Activated T-helper 1 cell treated with anti-CD3 and anti-CD28 coated beads, Interleukin-2, amount 50 U/mL, for 16 hours (primary cell): ENCODE measurements at places on chromosomes 4 and X.

GRCh38 chr4:136495076-136495475, 1037.2 kb downstream of the PCDH18 start:
- no peak for DNase-seq

DNA sequence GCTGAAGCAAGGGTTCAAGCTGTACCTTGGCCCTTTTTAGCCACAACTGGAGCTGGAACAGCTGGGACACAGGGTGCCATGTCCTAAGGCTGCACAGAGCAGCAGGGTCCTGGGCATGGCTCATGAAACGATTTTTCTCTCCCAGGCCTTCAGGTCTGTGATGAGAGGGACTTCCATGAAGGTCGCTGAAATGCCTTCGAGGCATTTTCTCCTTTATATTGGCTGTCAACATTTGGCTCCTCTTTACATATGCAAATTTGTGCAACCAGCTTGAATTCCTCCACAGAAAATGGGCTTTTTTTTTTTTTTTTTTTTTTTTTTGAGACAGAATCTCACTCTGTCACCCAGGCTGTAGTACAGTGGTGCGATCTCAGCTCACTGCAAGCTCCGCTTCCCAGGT, 430.8 kb downstream of the PCDH11X start:
- DNase-seq = no peak

- DNase-seq = no peak
Observed at GRCh38 chr4:149264093-149264733, 551.4 kb downstream of the IQCM start.

- no peak for DNase-seq
Observed at GRCh38 chr4:6896035-6896434, 13.6 kb upstream of the TBC1D14 start.

- no peak for DNase-seq
Observed at GRCh38 chr4:65651031-65651430, 19.3 kb downstream of the EPHA5 start.

DNA sequence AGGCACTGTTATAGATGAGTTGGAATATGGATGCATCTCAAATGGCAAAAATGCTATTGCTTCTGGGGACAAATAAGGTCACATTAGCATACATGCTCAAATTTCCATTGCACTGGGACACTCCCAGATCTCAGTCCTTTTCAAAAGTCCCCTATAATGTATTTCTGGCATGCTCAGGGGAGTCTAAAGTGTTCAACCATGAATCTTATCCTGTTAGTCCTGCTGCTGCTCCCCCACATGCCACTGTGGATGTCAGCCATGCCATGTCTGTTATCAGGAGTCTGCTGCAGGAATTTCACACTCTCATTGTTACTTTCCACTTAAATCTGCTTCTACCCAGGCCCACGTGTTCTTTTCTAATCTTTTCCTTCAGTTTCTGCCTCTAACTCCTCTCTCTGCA, 1000.6 kb downstream of the CCSER1 start:
- no peak for DNase-seq

- peak; percentile 46 for DNase-seq
Observed at GRCh38 chrX:78517124-78517523, 142.0 kb downstream of the RTL3 start.

GRCh38 chr4:24511371-24512063, 72.8 kb downstream of the DHX15 start:
- no peak for DNase-seq

GRCh38 chr4:77905651-77906263, 43.1 kb downstream of the MRPL1 start:
- DNase-seq = no peak

GRCh38 chrX:102654696-102655095, 3.4 kb downstream of the GPRASP1 start:
- DNase-seq = no peak

DNA sequence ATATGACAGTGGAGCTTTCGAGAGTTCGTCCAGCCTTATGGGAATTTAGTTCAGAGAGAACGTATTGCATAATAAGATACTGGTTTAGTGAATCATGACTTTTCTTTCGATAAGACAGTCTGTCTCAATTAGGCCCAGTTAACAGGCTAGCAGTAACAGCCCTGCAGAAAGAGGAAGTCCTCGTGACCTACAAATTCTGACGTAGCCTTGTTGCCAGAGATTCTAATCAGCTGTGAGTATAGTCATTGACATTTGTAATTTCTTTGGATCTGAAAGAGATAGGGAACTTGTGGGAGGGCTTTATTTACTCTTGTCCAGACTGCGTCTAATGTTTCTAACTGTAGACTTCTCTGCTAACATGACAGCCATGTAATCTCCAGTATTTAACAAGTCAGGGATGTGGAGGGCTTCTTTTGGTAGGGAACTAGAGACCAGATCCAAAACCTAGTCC, 15.8 kb downstream of the ART3 start:
- no peak for DNase-seq

- DNase-seq = no peak
Observed at GRCh38 chr4:70392057-70392776, 5.5 kb upstream of the OPRPN start.

GRCh38 chr4:74583757-74584156, 138.8 kb downstream of the AREG start:
- DNase-seq = no peak

- DNase-seq = no peak
Observed at GRCh38 chr4:133151691-133152329, 2.7 kb downstream of the PCDH10 start.
